ENCODE measurements at places on chromosomes 5 and 9. TPM values are rescaled to one million over a fixed set of nuclear protein-coding genes. Genes with fewer than 3 reads are reported as not detected.

DNA sequence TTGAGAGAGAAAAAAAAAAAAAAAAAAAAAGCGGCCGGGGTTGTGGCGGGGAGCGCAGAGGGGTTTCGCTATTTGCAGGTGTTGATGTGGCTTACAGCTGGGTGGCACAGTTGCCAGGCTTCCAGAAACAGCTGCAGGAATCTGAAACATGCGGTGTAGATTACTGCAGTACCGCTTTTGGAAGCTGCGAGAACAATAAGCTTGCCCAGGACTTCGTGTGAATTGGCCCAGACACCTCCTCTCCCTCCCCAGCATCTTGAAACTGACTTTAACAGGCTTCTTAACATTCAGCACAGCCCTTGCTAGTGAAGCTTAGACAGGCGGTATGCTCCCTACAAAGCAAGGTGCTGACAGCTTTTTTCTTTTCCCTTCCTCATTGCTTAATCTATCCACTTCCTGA, 104.0 kb downstream of the ATP10B start:
- no peaks in the 10 kb centered on the region for H3K4me1 ChIP-seq
- no peaks in the 10 kb centered on the region for H3K36me3 ChIP-seq
- no peak for DNase-seq
- no peak overlapping the region for H3K4me3 ChIP-seq
- no peak overlapping the region for H3K27ac ChIP-seq
- H3K27me3 ChIP-seq: no peaks in the 10 kb centered on the region

- no peak for DNase-seq
- no peak overlapping the region for H3K4me3 ChIP-seq
- no peaks in the 10 kb centered on the region for H3K36me3 ChIP-seq
- no peaks in the 10 kb centered on the region for H3K27me3 ChIP-seq
- H3K27ac ChIP-seq: no peak overlapping the region
- no peaks in the 10 kb centered on the region for H3K4me1 ChIP-seq
Measured at GRCh38 chr9:78218890-78219289, 17.0 kb upstream of the CEP78 start.

GRCh38 chr9:38009990-38010389, 59.0 kb downstream of the SHB start:
- H3K4me1 ChIP-seq: peaks cover 24% of the 10 kb centered on the region
- H3K27ac ChIP-seq: no peak overlapping the region
- no peak for DNase-seq
- no peaks in the 10 kb centered on the region for H3K36me3 ChIP-seq
- no peaks in the 10 kb centered on the region for H3K27me3 ChIP-seq

DNA sequence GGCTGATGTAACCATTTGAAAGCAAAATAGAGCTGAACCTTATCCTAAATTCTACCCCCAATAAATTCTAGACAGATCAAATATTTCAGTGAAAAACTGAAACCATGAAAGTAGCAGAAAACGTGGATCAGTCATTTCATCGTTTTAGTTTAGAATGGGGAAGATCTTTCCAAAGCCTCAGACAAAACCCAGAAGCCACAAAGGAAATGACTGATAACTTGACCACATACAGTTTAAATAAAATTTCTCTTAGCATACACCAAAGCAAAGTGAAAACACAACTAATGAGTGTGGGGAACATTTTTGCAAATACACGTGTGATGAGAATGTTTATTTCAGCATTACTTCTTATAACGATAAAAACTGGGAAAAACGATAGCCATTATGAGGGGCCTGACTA, 284.8 kb downstream of the ADGRV1 start:
- H3K27ac ChIP-seq: no peak overlapping the region
- H3K27me3 ChIP-seq: no peaks in the 10 kb centered on the region

GRCh38 chr9:105299190-105299854, 54.9 kb downstream of the SLC44A1 start:
- H3K27ac ChIP-seq: peak overlapping the region; percentile 97
- DNase-seq: peak; percentile 94
- H3K4me1 ChIP-seq: peaks cover 51% of the 10 kb centered on the region

DNA sequence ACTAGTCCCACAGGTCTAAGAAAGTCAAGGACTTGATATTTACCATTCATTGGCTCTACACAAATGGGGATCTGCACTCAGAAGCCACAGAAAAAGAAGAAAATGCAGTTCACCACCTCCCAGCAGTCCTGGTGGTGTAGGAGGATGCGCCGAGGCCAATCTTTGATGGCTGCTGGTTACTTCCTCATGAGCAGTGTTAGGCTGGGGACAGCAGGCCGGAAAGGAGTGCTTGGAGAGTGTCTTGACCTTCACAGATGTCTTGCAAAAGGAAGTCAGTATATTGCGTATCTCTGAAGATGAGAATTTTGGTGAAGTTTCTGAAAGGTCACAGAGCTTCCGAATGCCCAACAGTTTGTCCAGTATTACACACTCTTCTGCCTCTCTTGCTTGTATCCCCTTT, 597.0 kb downstream of the EBF1 start:
- no peaks in the 10 kb centered on the region for H3K27me3 ChIP-seq
- no peaks in the 10 kb centered on the region for H3K36me3 ChIP-seq
- H3K4me1 ChIP-seq: peaks cover 6% of the 10 kb centered on the region
- no peak overlapping the region for H3K27ac ChIP-seq
- H3K4me3 ChIP-seq: no peak overlapping the region
- DNase-seq: no peak

GRCh38 chr9:118962426-118962825, 406.8 kb downstream of the BRINP1 start:
- peak overlapping the region; percentile 66 for H3K27ac ChIP-seq
- H3K36me3 ChIP-seq: no peaks in the 10 kb centered on the region
- peak; percentile 25 for DNase-seq
- H3K4me1 ChIP-seq: peaks cover 17% of the 10 kb centered on the region
- H3K4me3 ChIP-seq: no peak overlapping the region
- H3K27me3 ChIP-seq: no peaks in the 10 kb centered on the region

DNA sequence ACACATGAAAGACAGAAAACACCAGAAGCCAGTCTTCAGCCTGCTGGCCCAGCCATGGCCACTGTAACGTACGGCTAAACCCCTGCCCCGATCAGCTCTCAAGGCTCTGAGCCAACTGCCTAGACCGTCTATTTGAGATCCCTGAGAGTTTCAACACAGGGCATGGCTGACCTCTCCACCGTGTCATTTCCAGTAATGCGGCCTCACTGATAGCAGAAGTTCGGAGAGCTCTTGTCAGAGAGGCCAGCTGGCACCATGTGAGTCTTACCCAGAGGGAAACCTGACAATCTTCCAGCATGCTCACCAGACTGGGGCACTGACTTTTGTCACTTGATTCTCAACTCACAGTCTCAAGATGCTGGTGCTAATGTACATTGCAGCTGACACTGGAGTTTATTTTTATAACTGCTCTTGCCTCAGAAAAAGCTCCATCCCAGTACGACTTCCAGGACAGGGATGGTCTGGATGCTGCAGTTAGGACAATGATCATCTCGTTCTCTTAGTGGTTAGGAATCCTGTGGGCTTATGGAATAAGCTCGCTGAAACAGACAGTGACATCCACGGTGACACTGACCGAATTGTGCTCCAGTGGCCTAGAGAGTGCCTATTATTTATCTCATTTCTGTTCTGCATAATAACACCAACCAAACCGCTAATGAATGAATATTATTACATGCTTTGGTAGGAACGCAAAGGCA, 372.7 kb downstream of the ICE1 start:
- no peak overlapping the region for H3K27ac ChIP-seq
- no peaks in the 10 kb centered on the region for H3K27me3 ChIP-seq
- H3K4me1 ChIP-seq: no peaks in the 10 kb centered on the region
- no peaks in the 10 kb centered on the region for H3K36me3 ChIP-seq
- no peak for DNase-seq

GRCh38 chr9:96874947-96875460, 20.7 kb upstream of the ZNF782 start:
- DNase-seq: peak; percentile 30
- H3K4me1 ChIP-seq: peaks cover 6% of the 10 kb centered on the region
- H3K27ac ChIP-seq: no peak overlapping the region
- no peaks in the 10 kb centered on the region for H3K36me3 ChIP-seq
- peaks cover 26% of the 10 kb centered on the region for H3K27me3 ChIP-seq
- H3K4me3 ChIP-seq: peak overlapping the region; percentile 68

The SLF1 gene
- 4.6 TPM for polyA plus RNA-seq

The OR13F1 gene
- not detected for polyA plus RNA-seq

The SLC25A48 gene
- not detected for polyA plus RNA-seq

The PRDM9 gene
- polyA plus RNA-seq: not detected
